A549 (cell line): ENCODE measurements at places on chromosomes 12 and 14. TPM values are rescaled to one million over a fixed set of nuclear protein-coding genes. Genes with fewer than 3 reads are reported as not detected.

The ITPK1 gene
- 42.7 to 46.2 TPM (median 42.9 TPM) in 3 replicates for polyA plus RNA-seq

The SLC8A3 gene
- not detected in 3 replicates for polyA plus RNA-seq

The TTLL5 gene
- polyA plus RNA-seq: 18.4 to 19.7 TPM (median 18.8 TPM) in 3 replicates

The MYH7 gene
- not detected in 3 replicates for polyA plus RNA-seq

The DBX2 gene
- polyA plus RNA-seq: not detected in 3 replicates

The GLT8D2 gene
- 0.27 to 0.55 TPM (median 0.31 TPM) in 3 replicates for polyA plus RNA-seq

The CCDC175 gene
- polyA plus RNA-seq: not detected in 3 replicates

The VDR gene
- polyA plus RNA-seq: 1.9 to 2.0 TPM (median 1.9 TPM) in 3 replicates

- no peak for DNase-seq
Measured at GRCh38 chr12:113403435-113404415, at the start of gene SDS. SDS (minus strand) TSS chr12:113403887; CDS start chr12:113399708, 4,179 bp downstream.

DNA sequence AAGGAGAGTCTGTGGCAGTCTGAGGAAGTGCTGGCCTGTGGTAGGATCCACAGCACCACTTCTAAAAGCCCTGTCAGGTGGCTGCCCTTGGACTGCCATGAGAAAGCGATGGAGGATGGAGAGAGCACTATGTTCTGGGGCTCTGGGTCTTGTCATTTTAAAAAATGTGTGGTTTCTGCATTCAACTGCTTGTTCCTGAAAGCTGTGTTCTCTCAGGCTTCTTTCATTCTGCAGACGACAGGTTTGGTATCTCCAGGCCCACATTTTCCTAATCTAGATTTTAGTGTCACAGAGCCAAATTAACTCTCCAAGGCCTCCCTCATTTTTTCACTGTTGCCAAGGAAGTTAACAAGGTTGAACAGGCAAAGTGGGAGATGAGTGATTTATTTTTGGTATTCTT, 10.5 kb downstream of the OVCH1 start:
- DNase-seq: no peak

- DNase-seq: no peak
Measured at GRCh38 chr12:101074940-101075680, 134.9 kb downstream of the SLC5A8 start.

DNA sequence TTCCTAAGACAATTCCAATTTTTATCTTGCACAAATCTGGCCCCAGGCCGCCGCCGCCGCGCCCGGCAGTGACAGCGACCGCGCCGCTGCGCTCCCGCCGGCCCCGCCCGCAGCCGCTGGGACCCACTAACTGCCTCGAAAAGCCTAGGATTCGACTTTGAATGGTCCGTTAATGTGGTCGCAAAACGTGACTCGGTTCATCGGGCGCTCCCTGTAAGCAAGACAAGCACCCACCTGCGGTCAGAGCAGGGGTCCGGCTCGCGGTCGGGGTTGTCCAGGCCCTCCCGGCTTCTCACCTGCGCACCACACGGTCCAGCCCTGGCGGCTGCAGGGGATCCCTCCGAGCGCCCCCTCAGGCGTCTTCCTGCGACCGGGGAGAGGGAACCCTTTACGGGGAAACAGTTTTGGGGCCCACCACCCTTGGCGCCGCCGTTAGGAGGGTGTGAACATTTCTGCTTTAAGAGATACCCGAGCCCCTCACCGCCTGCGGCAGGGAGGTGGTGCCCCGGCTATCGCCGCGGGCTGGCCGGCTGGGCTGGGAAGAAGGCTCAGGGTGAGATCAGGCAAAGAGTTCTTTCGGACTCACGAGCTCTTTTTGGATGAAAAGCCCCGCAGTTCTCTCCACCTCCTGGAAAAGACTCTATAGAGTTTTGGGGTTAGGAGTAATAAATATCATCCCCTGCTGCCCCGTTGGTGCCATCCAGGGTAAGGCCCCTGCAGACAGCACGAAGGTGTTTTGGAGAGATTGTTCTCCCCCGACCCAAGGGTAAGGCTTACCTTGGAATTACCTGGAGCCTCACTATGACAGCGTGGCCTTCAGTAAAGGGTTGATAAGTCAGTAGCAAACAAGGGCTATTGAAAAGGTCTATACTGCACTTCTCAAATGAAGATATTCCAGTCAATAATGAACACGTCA, 13.6 kb upstream of the FOXJ2 start:
- DNase-seq: no peak

GRCh38 chr12:78641837-78642423, 222.6 kb upstream of the SYT1 start:
- peak; percentile 26 for DNase-seq

DNA sequence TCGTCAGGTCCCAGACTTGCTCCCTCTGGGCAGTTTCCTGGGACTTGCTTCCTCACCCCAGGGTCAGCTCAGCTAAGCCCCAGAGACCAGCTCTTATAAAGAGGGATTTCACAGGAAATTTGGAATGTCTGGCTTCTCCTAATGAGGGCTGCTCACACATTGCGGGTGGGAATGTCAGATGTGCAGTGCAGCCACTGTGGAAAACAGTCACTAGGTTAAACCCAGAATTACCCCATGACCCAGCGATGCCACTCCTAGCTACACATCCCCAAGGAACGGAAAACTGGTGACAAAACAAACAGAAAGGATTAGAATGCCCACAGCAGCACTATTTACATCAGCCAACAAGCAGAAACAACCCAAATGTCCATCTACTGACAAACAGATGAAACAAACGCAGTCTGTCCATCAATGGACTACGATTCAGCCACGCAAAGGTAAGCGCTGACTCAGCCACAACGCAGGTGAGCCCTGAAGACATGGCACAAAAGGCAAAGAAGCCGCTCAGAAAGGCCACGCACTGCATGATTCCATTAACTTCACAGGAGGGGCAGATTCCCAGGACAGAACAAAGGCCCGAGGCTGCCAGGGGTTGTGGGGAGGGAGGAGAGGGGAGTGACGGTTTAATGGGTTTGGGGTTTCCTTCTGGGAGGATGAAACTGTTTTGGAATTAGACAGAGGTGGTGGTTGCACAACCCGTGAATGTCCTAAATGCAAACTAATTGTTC, 63.0 kb downstream of the NCOR2 start:
- DNase-seq: no peak

DNA sequence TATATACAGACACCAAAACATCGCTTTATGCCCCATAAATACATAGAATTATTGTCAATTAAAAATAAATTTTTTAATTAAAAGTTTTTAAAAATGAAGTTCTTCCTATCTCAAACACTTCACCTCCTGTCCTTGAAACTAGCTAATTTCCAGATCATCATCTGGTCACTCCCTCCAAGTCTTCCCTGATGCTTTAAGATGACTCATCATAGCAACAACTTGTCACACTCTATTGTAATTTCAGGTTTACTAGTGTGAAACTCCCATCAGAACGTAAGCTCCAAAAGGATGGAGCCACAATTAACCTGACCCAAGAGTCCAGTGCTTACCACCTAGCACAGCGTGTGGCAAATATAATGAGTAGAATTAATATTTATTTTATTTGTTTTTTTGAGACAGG, 16.3 kb downstream of the GXYLT1 start:
- no peak for DNase-seq

- DNase-seq: no peak
Measured at GRCh38 chr12:106023039-106023438, 115.7 kb downstream of the NUAK1 start.

GRCh38 chr12:11130999-11131398, 3.4 kb downstream of the TAS2R30 start:
- DNase-seq: no peak

- no peak for DNase-seq
Measured at GRCh38 chr12:64057706-64058105, 164.4 kb downstream of the KICS2 start.

DNA sequence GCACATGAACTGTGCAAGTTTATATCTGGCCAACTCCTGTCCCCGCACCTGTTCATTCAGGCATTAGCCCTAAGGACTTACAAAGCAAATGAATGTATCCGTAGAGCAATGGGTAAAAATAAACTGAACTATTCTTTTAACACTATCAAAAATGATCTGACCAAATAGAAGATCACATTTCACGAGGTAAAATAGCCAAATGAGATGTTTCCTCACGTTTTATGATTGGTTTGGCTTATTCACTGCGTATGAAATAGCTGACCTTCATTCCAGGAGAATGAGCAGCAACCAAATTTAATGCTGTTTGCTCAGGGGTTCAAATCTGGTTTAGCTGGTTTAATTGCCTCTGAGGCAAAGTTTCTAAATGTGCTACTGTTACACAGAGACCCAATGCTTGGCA, 216.0 kb upstream of the EEA1 start:
- no peak for DNase-seq

- no peak for DNase-seq
Measured at GRCh38 chr12:13223941-13224340, 27.4 kb downstream of the EMP1 start.

GRCh38 chr12:42010715-42011114, 134.0 kb downstream of the GXYLT1 start:
- DNase-seq: no peak

GRCh38 chr12:54082397-54082892, 28.8 kb downstream of the HOXC4 start:
- no peak for DNase-seq

- no peak for DNase-seq
Measured at GRCh38 chr14:36270191-36270590, 50.2 kb downstream of the MBIP start.

GRCh38 chr14:65838565-65838964, 426.0 kb downstream of the FUT8 start:
- DNase-seq: no peak

DNA sequence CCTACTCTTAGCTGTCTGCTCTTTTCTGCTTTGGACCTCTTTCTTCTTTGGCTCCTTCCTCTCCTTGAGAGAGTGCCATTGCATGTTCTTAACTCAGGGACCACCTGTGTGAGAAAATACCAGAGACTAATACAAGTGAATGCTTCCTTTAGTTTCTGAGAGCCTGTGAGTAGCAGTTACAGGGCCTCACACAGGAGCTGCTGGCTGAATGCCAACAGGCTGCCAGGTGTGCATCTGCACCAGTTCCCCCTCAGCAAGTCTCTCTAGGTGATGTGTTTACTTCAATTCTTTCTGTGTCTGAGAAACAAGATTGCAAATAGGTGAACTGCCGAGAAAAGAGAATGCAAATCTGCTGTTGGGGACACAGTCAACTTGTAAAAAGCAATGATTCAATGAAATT, 108.2 kb downstream of the STXBP6 start:
- no peak for DNase-seq

GRCh38 chr12:127145929-127146789, 1120.8 kb upstream of the TMEM132C start:
- peak; percentile 68 for DNase-seq
